ENCODE measurements at places on chromosomes 3 and 15.

DNA sequence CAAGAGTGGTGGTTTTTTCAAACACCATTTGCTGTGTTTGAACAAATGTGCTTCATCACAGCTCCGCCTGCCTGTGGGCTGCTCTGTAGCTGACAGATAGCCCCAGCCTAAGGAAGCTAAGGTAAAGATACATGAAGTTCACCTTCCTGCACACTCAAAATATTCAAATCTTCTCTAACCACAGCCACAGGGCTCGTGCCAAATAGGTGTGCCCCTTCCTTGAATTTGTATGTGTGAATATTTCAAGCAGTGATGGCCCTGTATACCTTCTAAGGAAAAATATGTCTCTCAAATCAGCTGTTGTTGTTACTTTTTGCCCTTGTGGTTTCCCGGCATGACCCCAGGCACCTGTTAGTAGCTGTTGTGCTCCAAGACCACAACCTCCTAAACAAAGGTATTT is 92.8 kb downstream of the CCNL1 start:
- no peak for DNase-seq

DNA sequence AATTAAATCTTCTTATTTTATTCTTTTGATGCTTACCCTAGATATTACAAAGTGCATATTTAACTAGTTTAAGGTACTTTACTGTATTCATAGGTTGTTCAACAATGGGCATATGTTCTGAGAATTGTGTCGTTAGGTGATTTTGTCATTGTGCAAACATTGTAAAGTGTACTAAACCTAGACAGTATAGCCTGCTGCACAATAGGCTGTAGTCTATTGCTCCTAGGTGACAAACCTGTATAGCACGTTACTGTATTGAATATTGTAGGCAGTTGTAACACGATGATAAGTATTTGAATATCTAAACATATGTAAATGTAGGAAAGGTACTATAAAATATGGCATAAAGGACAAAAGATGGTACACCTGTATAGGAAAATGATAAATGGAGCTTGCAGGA is 100.7 kb downstream of the CACNA2D3 start:
- no peak for DNase-seq

DNA sequence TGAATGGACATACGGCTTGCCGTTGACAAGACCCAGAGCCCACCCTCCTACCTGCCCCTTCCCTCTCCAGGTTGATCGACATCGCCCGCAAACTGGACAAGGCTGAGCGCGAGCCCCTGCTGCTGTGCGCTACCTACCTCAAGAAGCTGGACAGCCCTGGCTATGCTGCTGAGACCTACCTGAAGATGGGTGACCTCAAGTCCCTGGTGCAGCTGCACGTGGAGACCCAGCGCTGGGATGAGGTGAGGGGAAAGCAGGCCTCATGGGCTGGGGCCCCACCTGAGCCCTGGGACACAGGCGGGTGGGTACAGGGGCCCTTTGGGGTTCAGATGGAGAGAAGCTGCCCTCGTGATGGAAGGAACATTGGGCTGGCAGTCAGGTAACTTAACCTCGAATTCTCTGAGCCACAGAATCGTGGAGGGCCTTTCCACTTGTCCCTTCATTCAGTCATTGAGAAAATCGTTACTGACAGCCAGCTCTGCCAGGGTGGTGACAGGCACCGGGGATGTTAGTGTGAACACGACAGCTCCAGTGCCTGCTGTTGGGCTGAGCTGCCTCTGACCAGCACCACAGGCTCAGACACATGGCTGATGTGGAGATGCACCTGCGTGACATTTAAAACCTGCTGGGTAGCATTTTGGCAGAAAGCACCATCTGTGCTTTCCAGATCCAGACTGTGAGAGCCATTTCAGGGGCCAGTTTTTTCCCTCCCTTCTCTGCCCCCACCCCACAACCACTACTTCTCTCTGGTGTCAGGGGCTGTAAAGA is 25.6 kb upstream of the RHO start:
- no peak for DNase-seq

- DNase-seq: no peak
These were observed 112.7 kb upstream of the SELENOK start for GRCh38 chr3:54004335-54004734.

Data from CD4-positive, alpha-beta T cell (primary cell).